ENCODE measurements at places on chromosomes 3 and 15.

DNA sequence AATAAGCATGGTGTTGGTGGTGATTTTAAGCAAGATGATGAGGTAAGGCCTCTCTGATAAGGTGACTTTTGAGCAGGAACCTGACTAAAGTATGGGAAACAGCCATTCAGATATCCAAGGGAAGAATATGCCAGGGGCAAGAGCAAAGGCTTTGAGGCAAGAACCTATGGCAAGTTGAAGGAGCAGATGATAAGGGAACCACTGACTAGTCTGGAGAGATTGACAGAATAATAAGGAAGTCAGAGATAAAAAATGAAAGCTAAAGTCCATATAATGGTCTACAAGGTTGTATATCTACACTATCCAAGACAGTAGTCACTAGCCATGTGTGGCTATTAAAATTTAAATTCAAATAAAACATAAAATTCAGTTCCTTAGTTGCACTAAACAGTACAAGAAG is 2.5 kb upstream of the C3orf38 start:
- no peak for DNase-seq

DNA sequence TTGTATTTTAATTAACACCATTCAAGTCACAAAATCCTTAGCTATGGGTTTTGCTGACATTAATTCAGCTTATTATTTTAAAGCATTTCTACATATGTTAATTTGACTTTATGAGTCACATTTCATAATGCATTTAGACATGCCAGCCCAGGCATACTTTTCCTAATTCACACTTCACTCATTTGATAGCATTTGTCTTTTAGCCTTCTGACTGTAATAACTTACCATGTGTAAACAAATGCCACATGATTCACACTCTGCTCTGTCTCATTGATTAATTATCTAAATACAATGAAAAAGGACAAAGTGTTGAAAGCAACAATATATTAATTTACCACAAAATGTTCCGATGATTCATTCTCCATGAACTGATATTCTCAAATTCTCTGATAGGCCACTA is 927.8 kb upstream of the EPHA6 start:
- DNase-seq, result no peak

DNA sequence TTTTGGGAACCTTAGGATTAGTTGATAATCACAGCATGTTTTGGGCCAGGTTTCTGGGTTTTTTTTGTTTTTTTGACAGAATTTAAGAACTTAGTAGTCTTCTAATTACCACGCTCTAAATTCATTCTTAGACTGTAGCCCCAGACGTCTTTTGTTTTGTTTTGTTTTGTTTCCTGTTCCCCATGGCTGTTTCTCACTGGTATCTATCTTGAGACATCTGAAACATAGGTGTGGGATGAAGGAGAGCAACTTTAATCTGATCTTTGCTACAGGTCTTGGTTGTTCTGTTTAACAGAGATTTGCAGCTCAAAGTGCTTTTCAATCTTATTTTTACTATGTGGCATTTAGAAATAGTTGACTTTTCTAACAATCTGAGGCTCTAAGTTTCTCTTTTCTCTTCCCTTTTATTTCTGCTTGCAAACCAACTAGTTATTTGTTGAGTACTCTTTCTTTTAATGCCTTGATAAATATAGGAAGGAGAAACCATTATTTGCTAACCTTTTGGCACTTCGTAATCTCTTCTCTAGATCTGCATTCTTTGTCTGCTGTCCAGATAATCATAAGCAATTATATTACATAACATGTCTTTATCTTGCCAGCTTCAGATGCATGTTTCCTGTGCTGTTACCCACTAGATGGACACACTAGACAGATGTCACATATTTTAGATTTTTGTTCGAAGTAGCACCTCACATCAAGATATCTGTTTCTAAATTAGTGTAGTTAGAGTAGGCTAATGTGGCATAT is 40.9 kb downstream of the FBXL2 start:
- DNase-seq, result no peak

DNA sequence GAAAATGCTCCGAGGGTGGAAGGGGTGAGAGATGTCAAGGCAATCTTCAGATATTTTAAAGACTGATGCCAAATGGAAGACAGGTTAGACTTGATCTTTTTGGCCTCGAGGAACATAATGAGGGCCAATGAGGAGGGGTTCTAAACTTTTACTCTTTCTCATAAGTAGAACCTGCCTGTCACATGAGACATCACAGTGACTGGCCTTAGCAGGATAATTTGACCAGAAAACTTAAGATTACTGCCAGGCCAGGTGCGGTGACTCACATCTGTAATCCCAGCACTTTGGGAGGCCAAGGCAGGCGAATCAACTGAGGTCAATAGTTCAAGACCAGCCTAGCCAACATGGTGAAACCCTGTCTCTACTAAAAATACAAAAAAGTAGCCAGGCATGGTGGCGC is 12.2 kb downstream of the TM4SF4 start:
- DNase-seq, result no peak

GRCh38 chr3:21256932-21257331 is 494.1 kb downstream of the ZNF385D start:
- DNase-seq, result no peak

DNA sequence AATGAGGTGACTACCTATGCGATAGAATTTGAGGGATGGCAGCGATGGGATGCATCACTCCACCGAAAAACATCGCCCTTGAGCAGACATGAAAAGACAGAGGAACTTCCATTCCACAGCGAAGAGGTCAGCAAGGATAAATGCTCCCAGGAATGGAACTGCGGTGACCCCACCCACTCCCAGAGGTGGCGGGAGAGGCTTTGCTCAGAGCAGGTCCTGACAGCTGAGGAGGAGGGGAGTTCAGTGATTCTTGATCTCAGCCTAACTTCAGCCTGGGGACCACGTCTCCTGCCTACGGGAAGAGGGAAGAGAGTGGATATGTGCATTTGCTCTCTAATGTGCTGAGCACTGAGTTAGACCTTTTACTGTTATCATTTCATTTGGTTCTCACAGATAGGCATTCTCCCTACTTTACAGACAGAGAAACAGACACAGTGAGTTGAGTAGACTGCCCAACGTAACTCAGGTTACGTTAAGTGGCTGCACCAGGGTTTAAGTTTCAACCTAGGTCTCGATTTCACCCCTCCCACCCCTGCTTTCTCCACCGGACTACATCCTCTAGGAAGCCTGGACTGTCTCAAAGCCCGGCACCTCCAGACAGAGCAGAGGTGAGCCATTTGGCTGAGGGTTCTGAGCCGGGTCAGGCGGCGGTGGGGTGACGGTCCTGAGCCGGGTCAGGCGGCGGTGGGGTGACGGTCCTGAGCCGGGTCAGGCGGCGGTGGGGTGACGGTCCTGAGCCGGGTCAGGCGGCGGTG is 170.0 kb downstream of the RAB11A start:
- DNase-seq, result peak; percentile 62

GRCh38 chr15:33678176-33678575 is 290.1 kb upstream of the CHRM5 start:
- no peak for DNase-seq

- peak; percentile 49 for DNase-seq
These were observed 73.0 kb upstream of the PROK2 start for GRCh38 chr3:71857956-71858355.

- DNase-seq, result peak; percentile 55
These were observed 22.5 kb downstream of the LRTM1 start for GRCh38 chr3:54905261-54905888.

- no peak for DNase-seq
These were observed 12.1 kb downstream of the C15orf39 start for GRCh38 chr15:75213768-75214221.

- DNase-seq, result no peak
These were observed 2.9 kb downstream of the NRROS start for GRCh38 chr3:196642434-196642833.

GRCh38 chr3:169607949-169608348 is 55.6 kb downstream of the MECOM start:
- DNase-seq, result no peak

GRCh38 chr3:156681002-156681401 is 6.6 kb downstream of the TIPARP start:
- DNase-seq, result peak; percentile 62

DNA sequence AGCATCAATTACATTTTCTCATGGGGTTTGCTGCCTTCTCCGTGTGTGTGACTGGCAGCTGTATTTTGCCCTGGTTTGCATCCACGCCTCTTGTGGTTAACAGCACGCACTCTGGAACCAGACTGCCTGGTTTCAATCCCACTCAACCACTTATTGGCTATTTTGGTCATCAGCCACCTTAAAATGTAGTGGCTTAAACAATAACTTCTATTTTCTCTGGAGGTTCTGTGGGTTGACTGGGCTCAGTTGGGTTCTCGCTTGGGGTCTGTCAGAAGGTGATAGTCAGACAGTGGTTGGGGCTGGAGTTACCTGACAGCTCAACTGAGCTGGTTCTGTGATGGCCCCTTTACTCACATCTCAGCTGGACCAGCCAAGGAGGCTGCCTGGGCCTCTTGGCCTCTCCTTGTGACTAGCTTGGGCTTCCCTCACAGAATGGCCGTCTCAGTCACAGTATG is 36.8 kb downstream of the EHD4 start:
- no peak for DNase-seq

- peak; percentile 80 for DNase-seq
These were observed 1.1 kb upstream of the WWTR1 start for GRCh38 chr3:149658744-149659497.

DNA sequence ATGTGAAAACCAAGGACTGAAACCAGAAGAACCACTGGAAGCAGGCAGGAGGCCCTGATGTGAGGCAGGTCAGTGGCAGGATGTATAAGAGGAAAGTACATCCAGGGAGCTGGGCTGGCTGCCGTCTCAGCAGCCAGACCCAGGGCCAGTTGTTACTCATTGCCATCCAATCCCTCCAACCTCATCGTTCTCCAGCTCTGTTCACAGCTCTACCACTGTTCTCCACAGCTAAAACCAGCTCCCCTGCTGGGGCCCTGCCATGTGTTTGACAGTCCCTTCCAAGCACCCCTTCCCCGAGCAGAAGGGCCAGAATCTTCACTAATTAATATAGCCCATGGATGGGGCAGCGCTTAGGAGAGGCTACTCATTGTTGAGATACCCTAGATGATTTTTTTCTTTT is 206.6 kb downstream of the MECOM start:
- no peak for DNase-seq

- DNase-seq, result no peak
These were observed 19.6 kb upstream of the EMC3 start for GRCh38 chr3:10006048-10006761.

- no peak for DNase-seq
These were observed 2.7 kb downstream of the PDCD7 start for GRCh38 chr15:65130941-65131340.

DNA sequence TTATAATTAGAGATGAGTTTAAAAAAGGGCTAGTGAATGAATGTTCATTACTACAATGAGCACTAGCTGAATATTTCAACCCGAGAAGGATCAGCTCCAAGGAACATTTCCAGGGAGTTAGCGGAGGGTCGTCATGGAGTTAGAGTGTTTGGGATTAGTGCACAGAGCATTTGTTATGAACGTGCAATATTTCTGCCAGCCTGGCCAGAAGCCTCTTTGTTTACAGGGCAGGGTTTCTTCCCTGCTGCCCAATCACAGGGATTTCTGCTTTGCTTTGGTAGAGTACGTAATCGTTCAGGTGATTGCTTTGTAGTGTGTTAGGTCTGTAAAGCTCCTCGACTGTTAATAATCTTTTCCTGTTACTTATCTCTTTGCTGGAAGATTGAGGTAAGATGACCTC is 5.9 kb downstream of the CGNL1 start:
- no peak for DNase-seq

- peak; percentile 40 for DNase-seq
These were observed 91.0 kb downstream of the EPHB1 start for GRCh38 chr3:134885877-134886621.

DNA sequence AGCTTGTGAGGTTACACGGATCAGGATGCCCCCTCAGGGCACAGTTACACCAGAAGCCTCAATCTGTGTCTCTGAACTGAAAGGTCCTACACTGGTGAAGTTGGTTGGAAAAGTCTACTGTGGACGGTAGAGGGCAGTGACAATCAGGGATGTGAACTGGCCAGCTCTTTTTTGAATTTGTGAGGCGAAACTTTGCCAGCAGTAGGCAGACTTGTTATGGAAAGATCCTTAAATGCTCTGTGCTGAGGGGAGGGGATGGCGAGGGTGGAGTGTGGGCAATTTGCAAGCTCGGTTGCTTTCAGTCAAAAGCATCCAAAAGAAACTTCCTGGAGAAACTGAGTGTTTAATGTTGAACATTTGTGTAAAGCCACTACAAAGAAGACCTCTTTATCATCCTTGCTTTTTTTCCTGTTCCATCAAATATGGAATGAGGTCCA is 127.4 kb upstream of the ABHD17C start:
- DNase-seq, result peak; percentile 86

GRCh38 chr3:152021951-152022461 is 148.6 kb downstream of the SUCNR1 start:
- DNase-seq, result peak; percentile 21

- DNase-seq, result no peak
These were observed 175.4 kb upstream of the PRICKLE2 start for GRCh38 chr3:64400706-64401105.

DNA sequence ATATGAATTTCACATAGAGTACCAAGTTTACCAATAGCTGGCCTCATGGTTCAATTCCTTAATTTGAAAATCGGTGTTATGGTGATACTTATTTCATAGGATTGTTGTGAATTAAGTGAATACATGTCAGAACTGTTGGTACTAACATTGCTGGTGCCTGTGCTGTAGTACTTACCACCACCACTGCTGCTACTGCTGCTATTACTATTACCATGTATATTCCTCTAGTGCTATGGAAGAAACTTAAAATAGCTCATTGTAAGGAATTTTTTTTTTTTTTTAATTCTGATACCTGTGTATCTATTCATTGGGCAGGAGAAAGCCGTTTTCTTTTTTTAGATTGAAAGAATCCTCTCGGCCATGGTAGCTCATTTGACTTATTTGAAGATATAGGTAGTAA is 3.6 kb downstream of the FYTTD1 start:
- no peak for DNase-seq

All from AG20443 (cell line).